ENCODE measurements at places on chromosomes 1 and 21.
A peak's percentile ranks its signal among the peaks of the same experiment; 100 is the strongest.

DNA sequence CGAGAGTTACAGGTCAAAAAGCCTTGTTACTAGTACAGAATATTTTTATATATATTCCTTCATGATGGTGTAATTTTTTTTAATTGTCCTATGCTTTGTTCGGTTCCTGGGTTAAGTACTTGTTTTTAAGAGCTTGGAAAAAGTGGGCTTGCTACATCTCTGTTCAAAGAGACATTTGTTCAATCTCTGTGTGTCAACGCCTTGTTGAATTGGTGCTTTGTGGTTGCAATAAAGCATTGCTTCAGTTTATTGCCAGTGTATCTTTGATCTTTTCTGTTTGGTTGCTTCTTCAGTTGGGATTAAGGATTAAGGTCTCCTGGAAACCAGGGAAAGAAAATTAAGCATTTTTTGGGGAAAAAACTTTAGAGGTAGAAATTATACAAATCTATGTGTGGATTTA is 47.7 kb upstream of the DNASE2B start:
- DNase-seq = no peak

- no peak for DNase-seq
Measured at GRCh38 chr1:178644308-178645120, 80.5 kb upstream of the RALGPS2 start.

DNA sequence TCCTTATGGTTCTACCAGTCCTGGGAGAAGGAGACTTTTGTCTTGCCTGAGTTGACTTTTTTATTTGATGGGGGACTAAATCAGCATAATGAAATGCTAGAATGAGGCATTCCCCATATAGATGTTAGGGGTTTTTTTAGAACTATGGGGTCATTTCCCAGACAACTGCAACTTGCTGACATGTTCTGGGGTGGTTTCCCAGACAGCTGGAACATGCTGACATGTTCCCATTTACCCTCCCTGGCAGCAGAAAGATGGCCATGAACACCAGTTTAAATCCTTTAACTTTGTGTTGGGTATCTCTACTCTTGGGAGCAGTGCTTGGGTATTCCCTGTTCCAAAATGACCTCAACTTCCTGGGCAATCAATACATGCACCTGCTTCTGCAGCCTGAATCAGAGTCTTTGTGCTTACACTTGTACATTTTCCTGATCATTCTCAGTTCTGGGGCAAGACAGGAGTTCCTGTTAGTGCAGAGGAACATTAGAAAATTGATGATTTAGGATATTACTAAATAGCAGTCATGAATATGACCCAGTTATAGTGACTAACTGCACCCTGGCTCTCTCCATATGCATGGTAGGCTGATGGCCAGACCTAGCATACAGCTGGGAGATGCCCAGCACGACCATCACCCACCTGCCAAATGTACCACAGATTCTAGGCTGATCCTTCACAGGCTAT is 75.4 kb upstream of the CD5L start:
- DNase-seq = no peak

DNA sequence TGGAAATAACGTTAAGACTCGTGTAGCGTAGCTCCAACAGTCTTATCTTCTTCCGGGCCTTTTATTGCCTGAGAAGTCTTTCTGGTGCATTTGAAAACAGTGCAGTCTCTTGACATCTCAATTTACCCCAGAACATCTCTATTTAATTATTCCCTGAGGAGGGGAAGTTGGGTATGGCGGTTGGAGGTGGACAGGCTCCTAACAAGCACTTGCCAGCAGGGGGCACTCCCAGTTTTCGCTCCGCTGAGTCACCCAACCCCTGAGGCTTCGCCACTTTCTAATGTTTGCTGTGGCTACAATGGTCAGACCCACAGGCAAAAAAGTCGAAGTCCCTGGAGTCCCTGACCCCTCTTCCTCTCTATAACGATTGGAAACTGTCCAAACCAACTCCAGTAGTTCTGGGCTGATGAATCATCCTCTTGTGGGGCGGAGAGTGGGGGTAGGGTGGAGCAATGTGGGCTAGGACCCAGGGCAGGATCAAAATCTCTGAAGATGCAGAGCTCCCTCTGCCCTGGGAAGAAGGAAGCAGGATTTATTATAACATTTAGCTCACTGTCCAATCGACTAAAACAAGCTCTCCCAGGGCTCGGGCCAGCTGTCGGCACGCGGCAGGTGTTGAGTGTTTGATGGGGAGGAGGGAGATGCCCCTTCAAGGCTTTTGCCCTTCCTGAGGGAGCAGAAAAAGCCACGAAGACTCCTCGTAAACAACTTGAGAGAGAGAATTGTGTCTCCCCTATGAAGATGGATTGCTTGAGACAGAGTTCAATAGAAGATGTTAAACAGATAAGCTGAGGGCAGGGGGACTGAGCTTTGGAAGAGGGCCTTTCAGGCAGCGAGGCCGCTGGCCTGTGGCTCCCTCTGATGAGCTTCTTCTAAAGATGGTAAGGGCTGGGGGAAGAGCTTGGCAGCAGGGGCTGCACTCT is 85.7 kb downstream of the BRINP2 start:
- peak; percentile 23 for DNase-seq

GRCh38 chr1:177629526-177629925 is 340.3 kb downstream of the SEC16B start:
- DNase-seq = no peak

Measured in frontal cortex (tissue), 4 donors.